AG08396 (cell line): ENCODE measurements at places on chromosomes 7 and 10.

DNA sequence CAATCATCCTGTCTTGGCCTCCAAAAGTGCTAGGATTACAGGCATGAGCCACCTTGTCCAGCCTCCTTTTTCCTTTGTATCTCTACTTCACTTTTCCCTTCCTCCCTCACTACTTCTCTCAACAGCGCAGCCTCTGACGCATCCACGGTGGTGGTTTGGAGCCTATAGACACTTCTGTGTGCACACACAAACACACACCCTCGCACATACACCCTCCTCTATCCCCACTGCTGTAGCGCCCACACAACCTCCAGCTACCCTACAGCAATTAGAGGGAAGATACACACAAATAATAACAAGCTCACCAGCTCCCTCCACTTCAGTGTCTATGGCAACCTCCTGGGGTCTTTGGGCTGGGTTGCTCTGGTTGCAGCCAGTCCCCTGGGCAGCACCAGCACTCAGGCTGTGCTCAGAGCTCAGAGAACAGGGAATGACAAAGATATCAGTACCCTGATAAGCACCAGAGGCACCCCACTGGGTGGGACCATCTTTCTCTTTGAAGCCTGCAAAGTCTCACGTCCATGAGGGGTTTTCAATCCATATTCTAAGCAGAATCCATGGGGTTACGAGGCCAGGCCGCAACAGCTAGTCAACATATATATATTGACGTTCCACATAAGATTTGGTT, 3.3 kb upstream of the CAMK2G start:
- DNase-seq, result no peak

DNA sequence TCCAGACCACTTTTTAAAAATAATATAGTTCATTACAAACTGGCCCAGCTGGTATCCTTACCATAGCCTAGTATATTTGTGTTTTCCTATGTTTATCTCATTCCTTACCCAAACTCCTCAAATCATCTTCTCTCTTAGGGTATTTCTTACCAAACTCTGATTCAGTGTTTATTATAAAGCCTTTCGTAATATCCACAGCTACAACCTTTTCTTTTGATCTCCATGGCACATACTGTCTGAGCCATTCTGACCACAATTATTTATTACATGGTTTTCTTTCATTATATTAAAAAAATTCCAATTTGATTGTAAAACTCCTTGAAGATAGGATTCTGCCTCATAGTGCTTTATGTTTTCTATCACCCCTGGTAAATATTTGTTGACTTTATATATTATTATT, 94.2 kb downstream of the LRMDA start:
- no peak for DNase-seq

DNA sequence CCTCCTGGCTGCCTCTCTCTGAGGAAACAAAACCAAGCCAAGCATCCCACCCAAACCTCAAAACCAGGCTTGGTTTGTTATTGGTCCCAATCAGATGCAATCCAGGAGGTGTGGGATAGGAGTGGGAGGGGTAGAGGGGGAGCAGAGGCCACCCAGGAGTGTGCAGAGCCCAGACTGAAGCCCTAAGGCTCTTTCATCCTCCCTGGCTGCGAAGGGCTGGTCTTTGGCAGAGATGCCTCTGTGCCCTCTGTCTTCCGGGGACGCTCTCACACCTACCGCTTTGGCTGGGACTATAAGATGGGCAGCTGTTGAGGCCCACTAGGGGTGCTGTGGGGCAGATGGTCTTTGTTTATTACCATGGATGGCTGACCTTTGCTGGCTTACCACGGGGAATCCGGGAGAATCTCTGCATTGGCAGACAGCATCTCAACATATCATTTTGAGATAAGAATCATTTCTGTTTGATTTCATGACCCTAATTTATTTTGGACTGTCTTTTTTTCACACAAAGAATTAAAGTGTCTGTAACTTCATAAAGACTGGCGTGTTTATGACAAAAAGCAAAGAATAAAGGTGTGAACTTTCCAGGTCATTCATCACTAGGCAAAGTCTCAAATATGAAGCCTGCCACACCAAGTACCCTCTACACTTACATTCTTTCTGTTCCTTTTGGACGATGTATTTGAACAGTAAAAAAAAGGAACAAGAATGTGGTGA, 6.5 kb upstream of the DENND2A start:
- DNase-seq, result peak; percentile 66

DNA sequence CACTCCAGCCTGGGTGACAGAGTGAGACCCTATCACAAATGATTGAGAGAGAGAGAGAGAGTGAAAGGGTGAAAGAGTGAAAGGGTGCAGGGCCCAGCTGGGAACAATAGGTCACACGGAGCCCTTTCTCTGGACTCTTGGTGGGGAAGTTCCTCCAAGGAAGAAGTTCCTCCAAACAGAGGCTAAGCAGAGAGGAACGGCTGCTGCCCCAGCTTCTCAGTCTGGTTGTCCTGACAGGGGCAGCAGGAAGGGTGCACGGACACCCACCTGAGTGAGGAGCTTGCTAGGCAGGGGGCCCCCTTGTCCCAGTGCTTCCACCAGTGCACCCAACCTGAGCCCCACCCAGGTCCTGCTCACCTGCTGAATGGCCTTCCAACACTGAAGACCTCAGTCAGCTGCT, 38.8 kb upstream of the MYL10 start:
- no peak for DNase-seq

- DNase-seq, result no peak
These were observed 176.4 kb upstream of the SMIM30 start for GRCh38 chr7:113294750-113295149.

DNA sequence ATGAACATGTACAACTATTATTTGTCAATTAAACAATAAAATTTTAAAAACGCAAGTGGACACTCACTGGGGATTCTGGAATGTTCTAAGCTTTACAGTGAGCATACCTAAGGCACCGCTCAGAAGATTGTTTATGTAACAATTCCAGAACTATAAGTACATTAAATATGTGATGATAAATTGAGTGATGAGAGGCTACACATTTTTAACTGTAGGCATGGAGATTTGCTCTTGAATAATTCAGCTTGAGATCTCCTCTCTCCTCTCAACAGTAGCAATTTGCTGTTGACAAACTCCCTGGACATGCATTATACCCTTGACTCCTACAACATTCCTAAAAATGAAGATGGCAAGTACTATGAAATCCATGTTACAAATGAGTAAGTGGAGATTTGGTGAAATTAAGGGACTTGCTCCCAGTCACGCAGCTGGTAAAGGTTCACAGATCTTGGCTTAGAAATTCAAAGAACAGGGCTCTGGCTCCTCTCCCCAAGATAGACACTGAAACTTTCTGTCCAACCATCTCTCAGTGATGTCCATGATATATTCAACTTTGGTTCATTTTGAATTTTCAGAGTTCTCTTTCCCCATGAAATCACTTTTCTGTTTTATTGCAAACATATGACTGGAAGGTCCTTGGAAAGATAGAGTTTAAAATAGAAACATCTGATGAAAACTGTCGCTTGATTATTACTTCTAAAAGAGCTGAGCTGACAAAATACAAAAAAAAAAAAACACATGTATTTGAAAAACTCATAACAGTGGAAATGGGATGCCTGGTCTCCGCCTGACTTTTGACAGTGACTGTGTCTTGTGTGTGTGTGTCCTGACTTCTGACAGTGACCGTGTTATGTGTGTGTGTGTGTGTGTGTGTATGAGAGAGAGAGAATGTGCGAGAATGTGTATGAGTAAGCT, 488.3 kb downstream of the TNS3 start:
- no peak for DNase-seq

- DNase-seq, result peak; percentile 26
These were observed 11.2 kb downstream of the MNX1 start for GRCh38 chr7:156998988-156999957.

GRCh38 chr7:130500463-130500862, 8.6 kb downstream of the MEST start:
- no peak for DNase-seq

DNA sequence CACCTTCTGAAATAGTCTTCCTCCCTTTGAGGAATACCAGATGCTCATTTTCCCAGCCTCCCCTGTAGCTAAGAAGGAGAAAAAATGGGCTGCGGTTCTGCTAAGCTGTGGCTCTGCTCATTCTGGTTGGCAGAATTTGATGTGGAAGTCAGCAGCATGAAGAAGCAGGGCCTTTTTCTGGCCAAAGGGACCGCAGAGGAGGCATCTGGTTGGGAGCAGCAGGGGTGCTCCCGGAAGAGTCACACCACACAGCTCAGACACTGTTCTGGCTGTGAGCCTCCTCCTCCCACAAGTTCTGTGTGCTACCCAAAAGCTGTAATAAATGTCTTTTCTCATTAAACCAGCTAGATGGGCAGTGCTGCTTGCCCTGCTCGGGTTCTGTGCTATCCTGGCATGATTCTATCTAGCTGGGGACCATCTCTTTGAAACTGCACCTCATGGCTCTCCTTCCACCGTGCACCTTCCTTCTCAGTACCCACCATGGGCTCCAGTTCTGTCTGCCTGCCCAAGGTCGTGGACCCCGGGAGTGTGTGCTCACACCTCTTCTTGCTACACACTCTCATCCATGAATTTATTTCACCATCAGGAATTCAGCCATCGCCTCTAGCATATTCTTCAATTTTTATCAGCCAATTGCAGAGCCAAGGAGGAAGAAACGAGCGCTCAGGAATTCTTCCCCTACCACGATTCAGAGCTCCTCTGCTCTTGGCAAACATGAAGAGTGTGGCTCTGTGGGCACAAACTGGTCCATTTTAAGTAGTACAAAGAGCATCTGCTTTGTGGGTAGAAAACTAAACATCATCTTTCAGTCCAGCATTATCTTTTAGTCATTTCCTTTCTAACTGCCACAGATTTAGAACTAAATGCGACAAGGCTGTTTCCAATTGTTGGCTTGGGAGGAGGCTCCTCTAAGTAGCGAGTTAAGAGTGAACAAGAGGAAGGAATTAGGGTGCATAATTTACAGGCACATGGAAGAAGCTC, 76.9 kb downstream of the FAM171A1 start:
- DNase-seq, result no peak

- DNase-seq, result no peak
These were observed 123.0 kb upstream of the SFMBT2 start for GRCh38 chr10:7533657-7534479.

DNA sequence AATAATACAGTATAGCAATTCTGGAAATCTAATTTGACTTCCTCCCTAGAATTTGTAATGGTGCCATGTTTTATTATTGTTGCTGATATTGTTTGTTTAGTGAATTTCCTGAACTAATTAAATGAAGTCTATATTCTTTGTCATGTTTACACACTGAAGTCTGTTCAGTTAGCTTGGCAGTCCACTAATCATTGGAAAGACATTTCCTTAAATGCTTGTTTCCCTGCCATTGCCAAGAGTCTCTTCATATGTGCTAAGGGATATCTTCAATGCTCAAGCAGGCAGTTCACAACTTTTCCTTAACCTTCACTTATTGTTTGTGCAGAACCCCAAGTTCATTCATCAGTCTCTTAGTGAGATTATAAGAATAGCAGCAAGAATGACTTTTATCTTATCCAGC, 755.3 kb downstream of the INHBA start:
- no peak for DNase-seq

- no peak for DNase-seq
These were observed 18.9 kb upstream of the PNLIPRP3 start for GRCh38 chr10:116408719-116409118.

DNA sequence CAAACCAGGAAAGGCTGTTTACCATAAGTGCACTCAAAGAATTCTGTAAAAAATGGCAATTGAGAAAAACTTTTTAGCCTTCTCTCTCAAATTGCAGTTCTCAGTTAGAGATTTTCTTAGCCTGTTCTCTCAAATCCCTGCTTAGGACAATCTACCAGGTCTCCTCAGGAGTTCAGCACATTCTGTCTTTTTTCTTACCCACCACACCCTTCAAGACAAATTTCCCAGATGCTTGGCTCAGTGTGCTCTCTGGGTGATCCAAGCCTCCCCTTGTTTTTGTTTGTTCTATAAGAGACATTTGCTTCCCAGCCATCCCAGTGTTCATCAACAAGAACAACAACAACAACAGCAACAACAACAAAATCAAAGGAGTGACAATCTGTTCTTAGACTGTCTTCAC, 87.3 kb downstream of the MACC1 start:
- DNase-seq, result no peak

DNA sequence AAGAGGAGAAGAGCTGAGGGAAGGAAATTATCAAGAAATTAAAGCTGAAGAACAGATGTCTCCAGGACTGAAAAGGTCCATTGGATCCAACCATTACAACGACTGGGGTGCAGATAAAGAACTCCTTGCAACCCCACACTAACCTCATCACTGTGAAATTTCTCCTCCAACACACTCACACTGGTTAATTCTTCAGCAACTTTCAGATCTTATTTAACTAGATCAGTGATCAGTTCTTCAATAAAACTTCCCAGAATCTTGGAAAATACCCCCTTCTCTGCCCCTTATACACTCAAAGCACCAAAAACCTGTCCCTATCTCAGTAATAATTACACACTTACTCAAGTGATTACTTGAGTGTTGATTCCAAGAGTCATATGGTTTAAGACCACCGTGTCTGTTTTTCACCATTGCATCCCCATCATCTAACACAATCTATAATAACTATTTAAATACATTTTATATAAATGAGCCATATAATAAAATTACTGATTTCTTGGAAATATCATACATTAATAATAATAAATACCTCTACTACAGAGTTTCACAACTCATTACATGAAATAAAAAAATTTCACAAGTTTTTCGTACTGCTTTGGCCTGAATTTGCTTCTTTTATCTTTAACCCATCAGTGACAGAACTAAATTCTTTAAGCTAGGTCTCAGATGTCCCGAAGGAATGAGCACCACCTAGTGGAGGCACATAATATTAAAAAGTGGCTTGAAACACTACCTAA, 123.7 kb downstream of the MPP7 start:
- DNase-seq, result peak; percentile 28

- no peak for DNase-seq
These were observed 33.3 kb upstream of the AP5Z1 start for GRCh38 chr7:4742051-4742573.

- DNase-seq, result no peak
These were observed 53.3 kb downstream of the SEMA3D start for GRCh38 chr7:85133560-85133959.

- no peak for DNase-seq
These were observed 395.5 kb downstream of the SUGCT start for GRCh38 chr7:40530292-40530691.

DNA sequence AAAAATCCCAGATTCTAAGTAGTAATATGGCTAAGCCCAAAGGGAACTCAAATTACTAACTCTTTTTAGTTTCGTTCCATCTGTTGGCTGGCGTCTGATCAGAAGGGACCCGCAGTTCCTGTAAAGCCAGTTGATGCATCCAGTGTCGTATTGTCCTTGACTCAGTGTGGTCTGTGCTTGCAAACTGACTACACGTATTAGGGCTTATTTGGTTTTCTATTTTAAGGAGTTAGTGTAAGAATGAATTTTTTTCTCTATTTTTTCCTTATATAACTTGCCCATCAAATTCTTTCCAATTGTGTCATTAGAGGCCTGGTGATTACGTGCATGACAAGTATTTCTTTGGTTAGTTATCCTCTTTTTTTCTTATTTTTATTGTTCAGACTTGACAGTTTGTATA, 9.7 kb downstream of the ABCA13 start:
- DNase-seq, result peak; percentile 49

GRCh38 chr7:121603886-121604285, 207.8 kb upstream of the FAM3C start:
- DNase-seq, result no peak
